Fibroblast of villous mesenchyme (primary cell): ENCODE measurements at places on chromosomes 12 and 14.

DNA sequence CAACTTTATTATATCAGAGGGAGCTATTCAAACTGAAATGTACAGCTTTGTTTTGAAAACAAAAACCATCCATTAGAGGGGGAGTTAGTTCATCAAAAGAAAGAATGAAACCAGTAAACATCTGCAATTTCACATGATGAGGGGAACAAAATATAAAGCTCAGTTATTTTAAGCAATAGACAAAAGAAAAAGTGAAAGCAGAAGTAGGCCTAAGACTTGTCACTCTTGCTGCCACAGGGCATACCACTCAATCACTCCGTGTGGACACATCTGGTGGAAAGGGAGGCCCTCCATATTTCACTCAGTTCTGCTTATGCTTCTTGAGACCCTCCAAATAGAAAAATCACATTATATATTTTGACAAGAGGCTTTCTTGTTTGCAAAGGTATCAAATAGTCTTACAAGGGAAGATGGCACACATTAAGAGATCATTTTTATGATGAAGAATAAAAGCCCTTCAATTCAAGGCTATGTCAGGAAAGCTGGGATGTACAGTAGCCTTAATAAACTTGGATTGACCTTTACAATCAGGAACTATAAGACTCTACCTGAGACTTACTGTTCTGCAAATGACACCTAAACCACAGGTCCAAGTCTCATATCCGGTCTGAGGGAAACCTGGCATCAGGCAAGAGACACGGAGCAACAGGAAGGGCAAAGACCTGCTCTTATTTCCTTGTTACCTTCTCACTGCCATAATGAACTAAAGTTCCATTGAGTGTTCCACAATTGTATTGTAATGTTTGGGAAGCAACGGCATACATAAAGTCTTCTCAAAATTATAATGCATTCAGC, 222.5 kb upstream of the GRIP1 start:
- no peak for DNase-seq

- no peak for DNase-seq
These were observed 65.3 kb upstream of the KCNJ8 start for GRCh38 chr12:21839776-21840175.

- DNase-seq, result no peak
These were observed 114.7 kb downstream of the DAAM1 start for GRCh38 chr14:59303216-59303615.

DNA sequence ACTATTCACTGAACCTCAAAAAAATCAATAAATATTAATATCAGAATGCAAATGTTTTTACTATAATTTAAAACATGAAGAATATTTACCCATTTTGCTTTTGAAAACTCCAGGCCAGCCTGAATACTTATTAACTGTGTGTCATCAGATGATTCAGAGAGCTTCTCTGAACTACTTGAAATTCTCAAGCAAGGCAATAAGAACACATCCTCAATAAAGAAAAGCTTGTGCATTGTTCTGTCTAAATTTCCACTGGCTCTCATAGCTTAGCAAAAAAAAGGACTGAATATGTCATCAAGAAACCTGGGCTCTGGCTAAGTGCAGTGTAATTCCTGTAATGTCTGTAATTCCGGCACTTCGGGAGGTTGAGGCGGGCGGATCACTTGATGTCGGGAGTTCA, 194.1 kb downstream of the BTG1 start:
- no peak for DNase-seq

DNA sequence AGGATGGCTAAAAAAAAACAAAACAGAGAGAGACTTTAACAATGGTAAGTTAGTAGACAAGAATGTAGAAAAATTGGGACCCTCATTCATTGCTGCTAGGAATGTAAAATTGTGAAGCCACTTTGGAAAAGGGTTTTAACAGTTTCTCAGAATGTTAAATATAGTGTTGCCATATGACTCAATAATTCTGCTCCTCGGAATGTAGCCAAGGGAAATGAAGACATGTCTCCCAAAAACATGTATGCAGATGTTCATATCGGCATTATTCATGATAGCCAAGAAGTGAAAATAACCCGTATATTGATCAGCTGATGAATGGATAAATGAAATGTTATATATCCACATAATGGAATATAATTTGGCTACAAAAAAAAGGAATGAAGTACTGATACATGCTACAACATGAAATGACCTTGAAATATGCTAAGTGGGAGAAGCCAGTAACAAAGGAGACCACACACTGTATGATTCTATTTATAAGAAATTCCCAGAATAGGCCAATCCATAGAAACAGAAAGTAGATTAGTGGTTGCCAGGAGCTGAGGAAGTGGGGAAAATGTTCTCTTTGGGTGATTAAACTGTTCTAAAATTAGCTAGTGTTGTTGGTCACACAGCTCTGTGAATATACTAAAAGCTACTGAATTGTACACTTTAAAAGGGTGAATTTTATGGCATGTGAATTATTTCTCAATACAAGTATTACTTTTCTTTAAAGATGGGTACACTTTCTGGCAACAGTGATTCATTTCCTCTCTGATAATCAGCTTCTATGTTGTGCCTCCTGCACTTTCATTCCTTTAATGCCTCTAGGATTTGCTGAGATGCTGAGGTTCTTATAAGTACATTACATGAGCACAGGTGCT, 132.5 kb downstream of the DAAM1 start:
- DNase-seq, result peak; percentile 80

GRCh38 chr12:112285600-112286401, 96.4 kb downstream of the HECTD4 start:
- no peak for DNase-seq

- DNase-seq, result peak; percentile 8
These were observed 28.8 kb downstream of the OAS2 start for GRCh38 chr12:113007166-113007565.

- DNase-seq, result no peak
These were observed 44.4 kb upstream of the CPM start for GRCh38 chr12:68977335-68977734.

GRCh38 chr14:70473825-70474224, 21.9 kb downstream of the ADAM21 start:
- DNase-seq, result no peak

GRCh38 chr14:50871228-50871627, 625 bp upstream of the ABHD12B start:
- DNase-seq, result no peak

GRCh38 chr12:101038289-101038871, 171.7 kb downstream of the SLC5A8 start:
- DNase-seq, result no peak

DNA sequence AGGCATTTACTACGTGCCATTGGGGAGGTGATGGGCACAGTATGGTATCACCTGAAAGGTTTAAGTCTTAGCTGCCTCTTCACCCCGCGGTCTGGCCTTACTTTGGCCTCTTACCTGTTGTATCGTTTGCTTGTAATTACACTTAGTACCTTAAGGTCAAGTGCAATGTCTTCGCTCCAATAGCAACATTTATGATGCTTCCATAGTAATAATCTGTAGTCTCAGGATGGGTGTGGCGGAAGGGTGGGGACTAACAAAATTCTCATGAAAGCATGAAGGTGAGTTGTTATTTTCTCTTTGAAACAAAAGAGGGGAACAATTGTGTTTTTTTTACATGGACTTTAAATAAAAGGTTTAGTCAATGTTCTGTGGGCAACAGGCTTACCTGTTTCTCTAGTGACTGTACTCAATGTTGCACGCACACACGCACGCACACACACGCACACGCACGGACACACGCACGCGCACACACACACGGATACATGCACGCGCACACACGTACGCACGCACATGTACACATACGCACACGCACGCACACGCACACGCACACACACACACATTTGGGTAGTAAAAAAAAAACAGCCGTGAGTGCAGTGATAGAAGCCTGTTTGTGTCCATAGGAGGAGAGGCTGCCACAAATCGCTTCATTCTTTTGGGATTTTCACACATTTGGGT, 91.4 kb downstream of the DNAH10 start:
- no peak for DNase-seq

DNA sequence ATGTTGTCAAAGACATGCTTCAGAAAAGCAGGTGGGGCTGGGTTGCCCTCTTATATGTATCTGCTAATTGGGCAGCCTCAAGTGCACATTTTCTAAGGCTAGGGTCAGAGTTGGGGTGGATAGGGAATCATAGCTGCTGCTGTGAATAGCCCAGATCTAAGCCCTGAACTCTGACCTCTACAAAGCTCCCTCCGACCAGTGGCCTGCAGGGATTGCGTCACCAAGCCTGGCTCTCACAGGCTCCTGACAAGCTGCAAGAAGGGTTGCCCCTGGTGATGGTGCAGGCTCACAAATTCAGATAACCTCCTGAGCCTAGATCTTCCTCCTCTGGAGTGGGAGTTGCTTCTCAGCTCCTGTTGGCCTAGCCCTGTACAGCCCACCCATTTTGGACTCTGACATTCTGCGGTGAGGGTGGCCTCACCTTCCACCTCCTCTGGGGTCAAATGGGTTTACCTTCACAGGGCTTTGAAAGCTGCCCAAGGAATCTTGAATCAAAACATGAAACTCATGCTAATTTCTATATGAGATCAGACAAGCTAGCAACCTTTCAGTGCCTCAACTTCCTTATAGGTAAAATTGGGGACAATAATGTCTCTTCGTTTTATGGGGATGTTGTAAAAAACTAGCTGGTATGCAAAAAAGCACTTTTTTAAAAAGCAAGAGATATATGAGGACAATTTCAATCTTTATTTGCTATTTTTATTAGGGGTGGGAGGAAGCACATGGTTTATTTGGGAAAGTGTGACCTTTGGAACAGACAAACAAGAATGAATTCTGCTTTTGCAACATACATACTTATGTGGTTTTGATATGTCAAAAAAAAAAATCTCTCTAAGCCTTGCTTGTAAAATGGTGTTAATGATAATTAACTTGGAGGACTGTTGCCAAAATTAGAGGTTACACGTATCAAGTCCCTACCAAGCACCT, 4.9 kb upstream of the SUSD6 start:
- DNase-seq, result peak; percentile 86

DNA sequence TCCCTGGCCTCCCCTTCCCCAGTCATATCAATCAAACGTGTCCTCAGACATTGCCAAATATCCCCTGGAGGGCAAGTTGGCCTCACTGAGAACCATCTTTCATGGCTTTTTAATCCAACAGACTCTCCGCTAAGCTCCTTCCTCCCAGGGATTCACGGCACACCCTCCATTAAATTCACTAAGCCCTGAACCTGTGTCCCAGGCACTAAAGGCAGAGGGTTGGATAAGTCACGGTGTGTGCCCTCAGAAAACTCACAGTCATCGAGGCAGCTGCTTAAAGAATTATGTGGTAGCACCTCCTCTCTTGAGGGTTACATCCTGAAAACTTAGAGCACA, 167.1 kb downstream of the PIWIL1 start:
- DNase-seq, result no peak

- no peak for DNase-seq
These were observed 82.8 kb upstream of the MDM1 start for GRCh38 chr12:68414988-68415387.

GRCh38 chr12:114933428-114934160, 249.6 kb upstream of the TBX3 start:
- peak; percentile 93 for DNase-seq
